ENCODE measurements at places on chromosomes 11 and 22.

- no peak for DNase-seq
These were observed 261.1 kb downstream of the SBF2 start for GRCh38 chr11:10032935-10033334.

- DNase-seq = no peak
These were observed 147.9 kb upstream of the CADM1 start for GRCh38 chr11:115652094-115652493.

- no peak for DNase-seq
These were observed 30.2 kb downstream of the C22orf31 start for GRCh38 chr22:29031227-29032011.

DNA sequence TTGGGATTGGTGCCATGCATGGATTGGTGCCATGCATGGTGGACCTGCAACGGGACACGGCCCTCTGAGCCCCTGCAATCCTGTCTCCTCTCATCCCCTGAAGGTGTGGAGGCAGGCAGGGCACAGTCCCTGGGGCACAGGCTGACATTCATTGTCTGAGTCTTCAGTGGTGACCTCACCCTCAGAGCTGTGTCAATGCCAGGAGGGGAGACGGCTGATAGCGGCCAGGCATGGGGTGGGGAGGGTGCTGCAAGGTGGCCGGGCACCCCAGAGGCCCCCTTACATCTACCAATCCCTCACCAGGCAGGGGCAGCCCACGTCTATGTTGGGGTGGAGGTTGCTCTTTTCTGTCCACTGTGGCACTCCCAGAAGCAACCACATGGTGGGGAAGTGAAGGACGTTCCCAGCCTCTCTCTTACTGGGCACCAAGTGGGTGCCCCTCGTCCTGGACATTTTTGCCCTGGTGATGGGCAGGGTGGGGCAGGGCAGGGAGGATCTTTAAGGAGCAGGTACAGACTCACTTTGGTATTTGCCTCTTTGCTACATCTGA lies 47.6 kb downstream of the NECTIN1 start:
- no peak for DNase-seq

- peak; percentile 86 for DNase-seq
These were observed at the start of gene RAC2 for GRCh38 chr22:37244114-37244921. Gene RAC2 (minus strand): TSS chr22:37244269. CDS start chr22:37244148, 121 bp downstream.

DNA sequence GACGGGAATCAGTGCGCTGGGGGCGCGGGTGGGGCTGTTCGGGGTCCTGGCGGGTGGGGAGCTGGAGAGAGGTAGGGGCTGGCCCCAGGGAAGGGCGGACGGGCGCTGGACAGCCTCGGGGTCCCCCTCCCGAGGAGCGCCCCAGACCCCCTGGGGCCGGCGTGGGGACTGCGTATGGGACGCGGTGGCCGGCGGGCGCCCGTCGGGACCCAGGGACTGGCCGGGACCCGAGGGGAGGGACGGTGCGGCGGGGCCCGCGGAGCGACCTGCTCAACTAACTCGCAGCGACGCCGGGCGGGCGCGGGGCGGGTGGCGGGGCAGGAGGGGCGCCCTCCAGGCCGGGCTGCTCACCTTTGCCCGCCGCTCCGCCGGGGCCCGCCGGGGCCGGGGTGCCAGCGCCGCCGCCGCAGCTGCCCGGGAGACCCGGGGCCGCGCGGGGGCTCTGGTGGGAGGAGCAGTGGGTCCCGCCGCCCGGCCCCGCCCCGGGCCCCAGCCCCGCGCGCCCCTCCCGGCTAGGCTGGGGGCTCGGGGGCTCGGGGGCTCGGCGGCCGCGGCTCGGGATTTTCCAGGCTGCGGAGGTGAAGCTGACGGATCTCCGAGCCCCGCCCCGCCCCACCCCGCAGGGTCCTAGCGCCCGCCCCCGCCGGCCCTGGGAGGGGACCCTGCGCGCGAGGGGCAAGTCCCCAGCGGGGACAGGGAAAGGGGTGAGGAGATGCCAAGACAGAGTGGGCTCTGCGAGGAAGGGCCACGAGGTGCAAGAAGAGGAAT lies 12.3 kb downstream of the STARD10 start:
- peak; percentile 36 for DNase-seq

DNA sequence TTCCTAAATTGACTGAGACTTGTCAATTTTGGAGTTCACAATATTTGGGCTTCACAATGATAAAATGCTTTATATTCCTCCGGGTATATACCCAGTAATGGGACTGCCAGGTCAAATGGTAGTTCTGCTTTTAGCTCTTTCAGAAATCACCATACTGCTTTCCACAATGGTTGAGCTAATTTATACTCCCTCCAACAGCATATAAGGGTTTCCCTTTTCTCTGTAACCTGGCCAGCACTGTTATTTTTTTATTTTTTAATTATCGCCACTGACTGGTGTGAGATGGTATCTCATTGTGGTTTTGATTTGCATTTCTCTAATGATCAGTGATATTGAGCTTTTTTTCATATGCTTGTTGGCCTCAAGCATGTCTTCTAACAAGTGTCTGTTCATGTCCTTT lies 21.8 kb downstream of the NARS2 start:
- DNase-seq = no peak

- no peak for DNase-seq
These were observed 294.5 kb downstream of the BRD1 start for GRCh38 chr22:49532869-49533802.

GRCh38 chr22:23591201-23591791 lies 11.2 kb upstream of the IGLL1 start:
- DNase-seq = peak; percentile 23

GRCh38 chr22:49973018-49973961 lies 12.7 kb downstream of the PIM3 start:
- no peak for DNase-seq
